Colonic mucosa (tissue), 4 donors: ENCODE measurements at places on chromosomes 5 and 9. TPM values are rescaled to one million over a fixed set of nuclear protein-coding genes. Genes with fewer than 3 reads are reported as not detected.

- DNase-seq = no peak
Measured at GRCh38 chr9:120486347-120486746, 93.6 kb downstream of the CDK5RAP2 start.

GRCh38 chr9:133113949-133114885 is 6.8 kb downstream of the RALGDS start:
- no peak for DNase-seq

MED7 gene
- total RNA-seq = 14.9 TPM

GRCh38 chr9:78470216-78470615 is 173.3 kb downstream of the PSAT1 start:
- no peak for DNase-seq

GRCh38 chr9:73023025-73023541 is 70.2 kb upstream of the ALDH1A1 start:
- peak; percentile 64 for DNase-seq

CEL gene
- 0.61 TPM for total RNA-seq

DNA sequence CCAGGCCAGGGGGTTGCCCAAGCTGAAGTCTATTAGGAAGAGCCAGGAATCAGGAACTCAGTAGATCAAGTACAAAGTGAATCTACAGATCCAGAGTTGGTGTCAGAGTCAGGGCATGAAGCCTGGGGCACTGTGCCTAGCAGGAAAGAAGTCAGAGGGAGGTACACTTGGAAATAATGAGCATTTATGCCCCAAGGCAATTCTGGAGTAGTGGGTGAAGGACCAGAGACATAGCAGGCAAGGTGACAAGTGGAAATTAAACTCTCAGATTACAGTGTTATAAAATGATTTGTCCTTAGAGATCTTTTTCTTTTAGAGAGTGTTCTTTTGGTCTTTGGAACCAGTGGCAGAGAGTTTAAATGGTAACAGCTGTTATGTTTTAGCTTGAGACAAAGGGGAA is 138.0 kb downstream of the ADAMTSL1 start:
- DNase-seq = no peak

GRCh38 chr5:169838688-169839087 is 141.6 kb downstream of the INSYN2B start:
- no peak for DNase-seq

GRCh38 chr9:91427873-91428272 is 4.2 kb upstream of the NFIL3 start:
- no peak for DNase-seq

OGN gene
- 13.9 TPM for total RNA-seq

GRCh38 chr5:79436821-79437220 is 77.1 kb downstream of the HOMER1 start:
- no peak for DNase-seq

FOXE1 gene
- total RNA-seq = not detected

DNA sequence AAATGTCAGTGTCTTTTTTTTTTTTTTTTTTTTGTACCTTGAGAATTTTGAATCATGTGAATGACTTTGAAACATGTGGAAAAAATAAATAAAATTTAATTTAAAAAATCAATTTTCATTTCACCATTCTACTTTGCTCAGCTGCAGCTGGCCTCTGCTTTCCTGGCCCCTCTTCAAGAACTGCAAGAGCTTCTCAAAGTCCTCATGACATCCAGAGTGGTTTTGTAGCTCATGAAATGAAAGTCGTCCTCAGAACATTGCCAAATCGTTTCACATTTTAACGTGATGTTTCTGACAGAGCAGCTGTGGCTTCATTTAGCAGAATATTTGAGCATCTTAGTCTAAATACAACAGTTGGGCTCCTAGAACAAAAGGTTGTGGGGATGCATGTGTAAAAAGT is 47.9 kb upstream of the TMEM215 start:
- no peak for DNase-seq

- no peak for DNase-seq
Measured at GRCh38 chr5:76388236-76388635, 14.8 kb upstream of the IQGAP2 start.

GRCh38 chr9:129278391-129279237 is 100.6 kb upstream of the IER5L start:
- peak; percentile 58 for DNase-seq

GRCh38 chr9:134915046-134915985 is 2.4 kb downstream of the FCN1 start:
- DNase-seq = peak; percentile 12

DNA sequence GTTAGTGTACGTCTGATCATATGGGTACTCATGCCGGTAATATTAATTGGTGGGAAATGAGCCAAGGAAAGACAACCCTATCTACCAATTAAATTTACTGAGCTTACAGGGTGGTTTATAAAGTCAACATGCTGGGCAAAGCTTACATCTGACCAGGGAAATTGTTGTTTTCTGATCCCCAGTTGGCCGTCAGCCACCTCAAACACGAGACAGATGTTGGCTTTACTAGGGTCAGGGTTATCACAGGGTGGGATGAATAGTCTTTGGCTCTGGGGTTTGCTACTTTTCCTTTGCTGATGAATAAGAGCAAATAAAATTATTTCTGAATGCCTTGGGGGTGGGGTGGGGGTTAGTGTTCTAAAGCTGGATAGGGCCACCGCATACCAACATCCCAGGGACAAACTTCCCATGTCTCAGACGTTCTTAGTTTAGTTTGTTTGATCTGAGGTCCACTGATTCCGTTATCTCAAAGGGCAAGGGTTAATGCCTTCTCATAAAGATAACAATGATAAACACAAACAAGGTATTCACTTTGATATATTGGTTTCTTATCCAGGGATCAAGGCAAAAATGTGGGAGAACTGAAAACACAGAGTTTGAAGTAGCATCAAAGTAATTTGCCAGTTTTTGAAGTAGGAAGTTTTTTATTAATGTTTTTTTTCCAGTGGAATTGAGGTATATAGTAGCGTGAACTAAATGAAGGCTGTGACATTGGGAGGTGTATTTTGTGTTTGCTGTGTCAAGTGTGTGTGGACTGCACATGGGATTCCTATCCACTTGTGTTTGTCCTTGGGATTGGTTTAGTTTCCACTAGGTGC is 109.1 kb upstream of the RPS23 start:
- no peak for DNase-seq
